ENCODE measurements at places on chromosomes 11 and 22.

DNA sequence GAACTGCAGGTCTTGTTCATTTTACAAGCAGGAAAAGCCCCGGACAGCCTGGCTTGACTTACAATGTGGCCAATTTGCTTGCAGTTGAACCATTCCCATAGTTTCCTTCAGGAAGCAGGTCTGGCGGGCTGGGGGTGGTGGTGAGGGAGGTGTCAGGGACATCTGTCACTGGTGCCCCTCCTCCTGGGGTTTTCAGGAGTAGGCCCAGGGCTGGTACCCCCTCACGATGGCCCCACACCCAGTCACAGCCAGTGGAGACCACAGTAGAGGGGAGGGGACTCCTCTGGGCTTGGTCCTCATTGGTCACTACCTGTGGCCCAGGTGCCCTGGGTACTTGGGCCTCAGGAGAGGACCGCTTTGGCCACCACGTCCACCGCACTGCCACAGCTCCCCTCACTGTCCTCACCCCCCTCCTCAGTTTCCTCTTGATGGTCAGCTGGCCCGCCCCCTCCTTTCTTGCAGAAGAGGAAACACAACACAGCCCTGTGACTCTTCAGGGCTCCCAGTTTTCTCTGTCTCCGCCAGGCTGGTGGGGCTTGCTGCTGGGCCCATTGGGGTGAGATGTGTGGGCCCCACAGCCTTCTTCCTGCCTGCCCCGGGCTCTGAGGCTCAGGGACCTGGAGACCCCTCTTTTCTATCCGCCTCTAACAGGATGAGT is 39.8 kb upstream of the SHISAL1 start:
- DNase-seq = no peak

DNA sequence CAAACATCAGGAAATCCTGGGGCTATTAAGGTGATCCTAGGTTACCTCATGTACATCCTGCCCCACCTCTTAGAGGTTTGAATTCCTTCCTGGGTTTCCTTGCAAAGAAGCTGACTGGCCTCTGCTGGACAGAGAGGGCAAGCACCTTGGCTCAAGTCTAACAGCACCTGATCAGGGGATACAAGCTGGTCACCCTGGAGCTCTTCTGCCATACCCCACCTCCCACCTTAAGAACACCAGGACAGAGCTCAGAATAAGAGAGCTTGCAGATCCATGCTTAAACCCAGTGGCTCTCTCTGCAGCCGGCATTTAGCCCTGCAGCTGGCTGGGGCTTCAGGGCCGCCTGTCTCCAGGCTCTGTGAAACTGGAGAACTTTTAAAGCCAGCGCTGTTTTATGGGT is 386.6 kb upstream of the NARS2 start:
- peak; percentile 96 for DNase-seq

- DNase-seq = no peak
Measured at GRCh38 chr22:42052765-42053164, 17.8 kb downstream of the NAGA start.

GRCh38 chr11:92790366-92790765 is 179.1 kb upstream of the MTNR1B start:
- no peak for DNase-seq

- DNase-seq = peak; percentile 96
Measured at GRCh38 chr11:35030716-35031213, 108.2 kb upstream of the CD44 start.
